ENCODE measurements at places on chromosomes 6 and 20. TPM values are rescaled to one million over a fixed set of nuclear protein-coding genes. Genes with fewer than 3 reads are reported as not detected.

Gene BPI
- total RNA-seq: not detected

Gene SAPCD1
- total RNA-seq: 1.8 TPM

Gene LYRM2
- total RNA-seq: 5.8 TPM

Gene ZBTB12
- 7.9 TPM for total RNA-seq

Gene BANF2
- total RNA-seq: not detected

Gene FGD2
- 0.04 TPM for total RNA-seq

Gene RSPH4A
- not detected for total RNA-seq

Gene ALDH8A1
- total RNA-seq: 0.17 TPM

Gene SLC16A10
- total RNA-seq: 5.1 TPM

Gene NHSL1
- total RNA-seq: 13.3 TPM

Gene FAM83D
- 82.9 TPM for total RNA-seq

Gene ENPP3
- not detected for total RNA-seq

Gene PKHD1
- 0.14 TPM for total RNA-seq

Gene SNAP91
- 0.67 TPM for total RNA-seq

Gene CST7
- total RNA-seq: not detected

Gene FOXQ1
- total RNA-seq: 24.8 TPM

- no peak for DNase-seq
Measured at GRCh38 chr6:131877999-131878789, 70.4 kb downstream of the ENPP1 start.

DNA sequence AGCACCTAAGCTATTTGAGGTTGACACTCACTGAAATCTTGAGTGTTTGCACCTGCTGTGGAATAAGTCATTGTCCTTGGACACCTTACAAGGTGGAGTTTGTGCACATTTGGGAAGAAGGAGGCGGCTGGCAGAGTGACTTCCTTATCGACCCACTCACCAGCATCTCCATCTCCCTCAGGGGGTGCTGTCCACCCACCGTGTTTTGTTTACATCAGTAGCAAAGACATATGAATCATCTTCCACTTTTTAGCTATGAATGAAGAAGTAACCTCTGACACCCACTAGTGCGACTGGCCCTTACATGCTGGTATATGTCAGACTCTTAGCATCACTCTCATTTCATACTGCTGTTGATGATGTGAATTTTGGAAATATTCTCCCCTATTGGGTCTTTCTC is 119.5 kb upstream of the SGK1 start:
- no peak for DNase-seq

DNA sequence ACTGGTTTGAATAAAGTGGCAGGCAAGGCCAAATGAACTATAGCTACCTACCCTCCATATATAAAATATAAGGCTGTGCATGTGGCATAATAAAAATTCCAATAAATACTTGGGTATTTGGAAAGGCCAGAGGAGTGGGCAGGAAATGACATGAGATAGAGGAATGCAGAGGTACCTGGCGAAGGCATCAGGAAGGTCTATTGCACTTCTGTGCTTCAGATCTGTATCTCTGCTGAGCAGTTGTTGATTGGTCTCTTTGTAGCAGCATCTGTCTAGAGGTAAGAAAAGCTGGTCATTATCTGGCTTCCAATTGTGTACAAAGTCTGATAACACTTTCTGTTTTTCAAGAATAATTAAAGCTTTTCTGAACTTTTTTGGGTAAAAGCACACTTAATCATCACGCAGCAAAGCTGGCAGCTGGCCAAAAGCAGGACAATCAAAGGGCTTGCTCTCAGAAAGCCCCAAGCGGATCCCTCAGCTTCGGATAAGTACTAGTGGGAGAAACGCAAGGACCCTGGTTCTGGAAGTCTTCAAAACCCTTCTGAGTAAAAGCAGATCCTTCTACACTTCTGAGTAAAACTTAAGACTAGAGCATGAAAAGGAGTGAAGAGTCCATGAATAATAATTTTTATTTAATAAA is 120.1 kb upstream of the TCF21 start:
- no peak for DNase-seq

DNA sequence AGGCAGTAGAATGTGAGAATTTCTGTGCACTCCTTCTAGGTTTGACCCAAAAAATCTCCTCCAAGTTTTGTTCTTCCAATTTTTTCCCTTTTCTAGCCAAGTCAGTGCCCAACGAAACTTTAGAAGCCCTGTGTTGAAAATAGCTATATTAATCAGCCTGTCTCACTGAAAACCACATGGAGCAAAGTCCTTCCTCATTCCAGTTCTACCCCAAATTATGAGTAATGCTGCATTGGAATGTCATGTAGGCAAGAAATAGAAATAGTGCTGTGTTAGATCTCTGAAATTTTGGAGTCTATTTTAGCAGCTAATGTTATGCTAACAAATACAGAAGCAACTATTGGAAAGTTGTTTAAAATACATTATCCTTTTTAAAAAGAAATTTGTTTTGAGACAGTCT is 725.5 kb downstream of the TBC1D32 start:
- DNase-seq: no peak

DNA sequence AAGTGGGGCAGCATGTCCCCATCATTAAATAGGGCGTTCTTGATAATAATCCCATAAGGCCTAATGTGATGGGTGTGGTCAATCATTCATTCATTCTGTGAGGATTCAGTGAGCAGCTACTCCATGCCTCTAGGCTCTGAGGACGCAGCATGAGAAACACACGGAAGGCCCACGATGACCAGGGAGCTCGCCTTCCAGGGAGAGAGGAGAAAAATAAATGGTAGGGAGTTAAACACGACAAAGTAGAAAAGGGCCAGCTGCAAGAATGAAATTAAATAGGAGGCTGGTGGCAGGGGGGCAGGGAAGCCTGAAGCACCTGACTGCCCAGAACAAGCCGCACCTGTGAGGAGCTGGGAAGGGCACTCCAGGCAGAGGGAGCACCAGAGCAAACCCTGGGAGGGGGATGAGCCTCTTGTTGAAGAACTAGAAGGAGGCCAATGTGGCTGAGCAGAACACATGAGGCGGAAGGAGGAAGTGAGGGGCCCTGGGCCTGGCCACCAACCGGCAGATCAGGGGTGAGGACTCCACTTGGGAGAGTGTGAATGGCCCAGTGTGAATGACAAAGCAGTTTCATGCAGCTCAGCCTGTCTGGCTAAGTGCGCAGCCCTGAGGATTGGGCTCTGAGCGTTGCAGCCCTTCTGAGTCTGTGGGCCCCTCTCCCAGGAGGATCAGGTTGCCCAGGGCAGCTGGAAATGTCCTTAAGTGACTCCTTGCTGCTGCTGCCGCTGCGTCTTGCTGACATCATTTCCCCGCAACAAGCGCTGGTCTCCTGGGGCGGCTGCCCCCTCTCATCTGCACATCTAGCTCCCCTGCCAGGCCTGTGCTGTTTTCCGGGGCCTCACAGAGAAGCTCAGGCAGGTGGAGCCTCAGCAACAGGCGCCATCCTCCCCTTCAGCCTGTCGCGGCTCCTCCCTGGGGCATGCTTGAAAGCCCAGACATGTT is 99.9 kb downstream of the CDH26 start:
- DNase-seq: peak; percentile 63

DNA sequence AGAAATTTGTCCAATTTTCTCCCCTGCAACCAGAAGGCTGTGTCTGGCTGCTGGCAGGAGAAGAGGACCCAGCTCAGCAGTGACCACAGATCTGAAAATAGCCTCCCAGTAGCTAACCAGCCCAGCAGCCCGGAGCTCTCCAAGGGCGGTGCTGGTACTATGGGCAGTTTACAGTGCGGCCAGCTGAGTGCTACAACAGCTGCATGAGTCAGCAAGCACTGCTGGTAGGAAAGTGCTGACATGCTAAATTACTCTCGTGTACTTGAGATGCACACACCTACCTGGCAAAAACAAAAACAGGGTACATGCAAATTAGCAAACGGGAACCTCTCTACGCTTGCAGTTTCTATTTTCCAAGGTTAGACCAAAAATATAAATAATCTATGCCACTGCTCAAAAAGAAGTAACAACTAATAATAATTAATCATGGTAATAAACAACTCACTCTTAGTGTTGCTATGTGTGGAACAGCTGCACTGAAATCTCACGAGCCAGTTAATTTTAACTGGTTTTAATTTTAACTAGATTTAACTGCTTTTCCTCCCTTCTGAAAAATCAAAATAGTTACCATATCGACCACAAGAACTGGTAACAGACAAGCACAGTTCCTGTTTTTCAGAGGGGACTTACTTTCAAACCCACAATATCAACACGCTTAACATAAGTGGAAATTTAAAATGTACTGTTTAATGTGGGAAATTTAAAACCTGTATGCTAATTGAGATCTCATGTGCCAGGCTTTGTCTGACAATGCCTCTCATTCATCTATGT is 10.8 kb downstream of the BACH2 start:
- DNase-seq: peak; percentile 37

- peak; percentile 6 for DNase-seq
Measured at GRCh38 chr6:3026791-3027626, 27.3 kb downstream of the NQO2 start.

- DNase-seq: no peak
Measured at GRCh38 chr6:40960742-40961430, 78.1 kb downstream of the UNC5CL start.

GRCh38 chr6:56803594-56803993 is 151.3 kb upstream of the BEND6 start:
- no peak for DNase-seq

DNA sequence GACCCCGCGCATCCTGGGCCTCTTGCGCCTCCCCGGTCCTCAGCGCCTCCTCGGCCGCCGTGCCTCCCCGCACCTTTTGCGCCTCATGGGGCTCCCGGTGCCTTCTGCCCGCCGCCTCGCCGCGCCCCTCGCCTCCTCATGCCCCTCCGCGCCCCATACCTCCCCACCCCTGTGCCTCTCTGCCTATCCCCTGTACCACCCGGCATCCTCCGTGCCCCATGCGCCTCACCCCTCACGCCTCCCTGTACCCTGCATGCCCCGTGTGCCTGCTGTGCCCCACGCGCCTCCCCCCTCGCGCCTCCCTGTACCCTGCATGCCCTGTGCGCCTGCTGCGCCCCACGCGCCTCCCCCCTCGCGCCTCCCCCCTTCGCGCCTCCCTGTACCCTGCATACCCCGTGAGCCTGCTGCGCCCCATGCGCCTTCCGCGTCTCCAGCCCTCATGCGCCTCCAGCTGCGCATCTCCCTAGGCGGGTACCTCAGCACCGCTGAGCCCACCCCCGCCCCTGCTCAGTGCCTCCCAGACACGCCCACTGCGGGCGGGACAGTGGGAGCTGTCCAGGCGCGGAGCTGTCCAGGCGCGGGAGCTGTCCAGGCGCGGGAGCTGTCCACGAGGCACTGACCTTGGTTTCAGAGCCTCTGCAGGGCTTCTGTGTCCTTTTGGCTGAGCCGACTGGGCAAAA is 37.1 kb downstream of the IGF2R start:
- DNase-seq: peak; percentile 62

GRCh38 chr20:10508060-10508459 is 73.0 kb downstream of the SLX4IP start:
- DNase-seq: no peak

- no peak for DNase-seq
Measured at GRCh38 chr6:168116438-168116974, 37.5 kb upstream of the FRMD1 start.

- DNase-seq: no peak
Measured at GRCh38 chr6:90083891-90084290, 189.6 kb downstream of the GJA10 start.

GRCh38 chr6:150978624-150979023 is 113.1 kb downstream of the MTHFD1L start:
- no peak for DNase-seq

DNA sequence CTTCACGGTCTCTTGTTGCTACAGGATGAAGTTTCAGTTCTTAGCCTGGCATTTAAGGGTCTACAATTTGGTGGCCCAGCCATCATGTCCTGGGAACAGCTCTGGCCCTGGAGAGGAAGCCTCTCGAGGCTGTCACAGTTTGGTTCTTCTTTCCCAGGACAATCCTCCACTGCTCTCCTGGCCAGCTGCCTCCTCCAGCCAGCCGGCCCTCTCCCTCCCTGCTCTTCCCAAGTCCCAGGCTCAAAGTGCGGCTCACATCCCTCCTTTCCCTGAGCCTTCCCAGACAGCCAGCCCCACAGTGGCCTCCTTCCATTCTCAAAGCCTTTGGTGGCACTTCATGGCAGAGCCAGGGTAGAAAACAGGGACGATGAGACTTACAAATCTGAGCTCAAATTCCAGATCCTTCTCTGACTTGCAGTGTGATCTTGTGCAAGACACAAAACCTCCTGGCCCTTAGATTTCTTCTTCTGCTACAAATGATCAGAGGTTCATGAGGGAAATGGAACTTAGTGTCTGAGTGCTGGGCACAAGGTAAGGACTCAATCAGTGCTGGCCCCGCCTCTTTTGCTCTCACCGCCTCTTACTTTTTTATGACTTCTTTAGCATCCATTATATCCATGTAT is 223.8 kb upstream of the ECI2 start:
- no peak for DNase-seq

GRCh38 chr6:121884091-121884490 is 448.6 kb downstream of the GJA1 start:
- DNase-seq: no peak

- DNase-seq: peak; percentile 85
Measured at GRCh38 chr6:52503323-52503747, 73.5 kb downstream of the TRAM2 start.

DNA sequence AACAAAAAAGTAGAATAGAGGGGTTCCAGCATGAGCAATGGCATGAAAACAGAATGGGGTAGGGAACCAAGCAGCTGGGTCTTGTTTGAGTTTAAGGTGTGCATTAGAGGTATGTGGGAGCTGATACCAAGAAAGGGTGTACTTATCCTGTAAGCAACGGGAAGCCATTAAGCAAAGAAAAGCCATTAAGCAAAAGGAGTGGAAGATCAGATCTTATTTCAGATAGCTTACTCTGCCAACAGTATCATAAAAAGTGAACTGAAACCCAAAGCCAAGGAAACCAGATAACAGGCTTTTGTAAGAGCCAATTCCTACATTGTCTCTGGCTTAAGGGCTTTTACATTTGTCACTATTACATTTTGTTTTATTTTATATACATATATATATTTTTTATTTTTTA is 21.3 kb upstream of the BEND6 start:
- DNase-seq: no peak

DNA sequence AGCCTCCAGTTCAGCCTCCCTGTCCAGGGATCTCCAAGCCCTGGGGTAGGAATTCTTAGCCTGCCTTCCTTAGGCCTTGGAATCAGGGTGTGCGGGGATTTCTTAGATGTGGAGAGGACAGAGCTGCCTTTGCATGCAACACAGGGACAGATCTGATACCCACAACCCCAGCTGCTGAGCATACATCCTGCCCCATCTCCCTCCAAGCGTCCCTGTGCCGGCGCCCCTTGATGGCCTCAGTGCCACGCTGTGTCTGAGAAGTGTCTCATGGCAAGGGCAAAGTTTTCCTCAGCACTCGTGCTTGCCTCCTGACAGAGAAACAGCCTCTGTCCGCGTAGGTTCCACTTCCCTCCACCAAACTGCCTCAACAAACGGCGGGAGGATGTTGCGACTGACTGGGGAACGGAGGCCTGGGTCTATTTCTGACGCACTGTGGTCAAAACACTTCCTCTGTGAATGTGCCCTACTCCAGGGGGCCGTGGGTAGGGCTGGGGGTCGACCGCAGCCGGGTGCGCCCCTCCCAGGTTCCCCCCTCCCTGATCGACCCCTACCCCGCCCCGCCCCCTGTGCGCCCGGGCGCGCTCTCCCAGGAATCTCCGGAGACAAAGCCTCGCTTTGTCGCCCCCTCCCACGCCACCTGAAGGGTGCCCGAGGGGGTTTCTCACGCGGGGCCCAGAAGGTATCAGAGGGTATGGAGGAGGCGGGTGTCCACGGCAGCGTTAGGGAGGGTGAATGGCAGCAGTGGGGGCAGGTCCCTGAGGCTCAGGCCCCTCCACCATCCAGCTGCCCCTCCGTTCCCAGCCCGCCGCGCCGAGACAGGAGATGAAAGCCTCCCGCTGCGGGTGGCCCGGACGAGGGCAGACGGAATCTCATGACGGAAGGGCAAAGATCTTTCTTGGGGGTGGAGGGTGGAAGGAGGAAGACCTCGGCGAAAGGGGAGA is 806 bp downstream of the MICAL1 start:
- peak; percentile 75 for DNase-seq

GRCh38 chr20:47662483-47663353 is 122.6 kb downstream of the SULF2 start:
- DNase-seq: peak; percentile 27
